Epithelial cell of proximal tubule (primary cell): ENCODE measurements at places on chromosomes 11 and 22.

GRCh38 chr11:46554213-46555147 lies 39.3 kb downstream of the AMBRA1 start:
- DNase-seq: peak; percentile 93

- no peak for DNase-seq
These were observed 33.3 kb downstream of the ANO1 start for GRCh38 chr11:70111269-70112016.

- DNase-seq: peak; percentile 74
These were observed 6.3 kb downstream of the ARHGEF17 start for GRCh38 chr11:73314117-73314961.

DNA sequence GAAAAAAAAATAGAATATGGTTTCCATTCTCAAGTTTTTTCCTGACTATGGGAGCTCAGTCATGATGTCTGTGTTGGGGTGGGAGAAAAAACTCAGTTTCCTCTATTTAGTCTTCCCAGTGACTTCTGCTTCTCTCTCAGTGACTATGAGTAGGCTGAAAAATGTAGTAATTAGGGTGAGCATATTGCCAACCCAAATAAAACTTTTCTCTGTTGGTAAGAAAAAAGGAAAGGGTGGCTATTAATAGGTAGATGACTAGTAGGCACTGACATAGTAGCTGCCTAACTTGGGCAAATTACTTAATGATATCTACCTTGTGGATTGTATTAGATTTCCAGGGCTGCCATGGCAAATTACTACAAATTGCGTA lies 34.2 kb upstream of the BIRC3 start:
- no peak for DNase-seq

GRCh38 chr22:46770151-46770641 lies 7.7 kb downstream of the TBC1D22A start:
- DNase-seq: no peak
